ENCODE measurements at places on chromosomes 3 and 15.

GRCh38 chr3:183285828-183286457 is 32.9 kb downstream of the B3GNT5 start:
- DNase-seq = peak; percentile 98
- H3K36me3 ChIP-seq = peaks cover 8% of the 10 kb centered on the region
- peaks cover 40% of the 10 kb centered on the region for H3K4me1 ChIP-seq

DNA sequence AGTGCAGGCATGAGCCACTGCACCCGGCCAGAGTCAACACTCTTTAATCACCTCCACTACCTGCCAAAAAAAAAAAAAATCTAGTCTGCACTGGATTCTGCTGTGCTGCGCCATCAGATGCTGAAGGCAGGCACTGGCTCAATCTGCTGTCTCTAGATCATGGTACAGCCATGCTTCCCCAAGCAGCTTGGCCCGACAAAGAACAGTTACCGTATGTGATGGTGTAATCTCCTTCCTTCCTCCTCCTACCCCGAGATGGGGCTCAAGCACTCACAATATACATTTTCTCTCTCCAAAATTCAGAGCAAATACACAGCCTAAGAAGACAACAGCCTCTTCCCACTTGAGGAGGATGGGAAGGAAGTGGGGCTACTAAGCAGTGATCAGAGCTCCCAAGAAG is 45.1 kb downstream of the DAPK2 start:
- no peak overlapping the region for H3K4me3 ChIP-seq
- H3K27ac ChIP-seq = no peak overlapping the region
- no peaks in the 10 kb centered on the region for H3K36me3 ChIP-seq
- H3K27me3 ChIP-seq = peaks cover 4% of the 10 kb centered on the region
- DNase-seq = no peak

DNA sequence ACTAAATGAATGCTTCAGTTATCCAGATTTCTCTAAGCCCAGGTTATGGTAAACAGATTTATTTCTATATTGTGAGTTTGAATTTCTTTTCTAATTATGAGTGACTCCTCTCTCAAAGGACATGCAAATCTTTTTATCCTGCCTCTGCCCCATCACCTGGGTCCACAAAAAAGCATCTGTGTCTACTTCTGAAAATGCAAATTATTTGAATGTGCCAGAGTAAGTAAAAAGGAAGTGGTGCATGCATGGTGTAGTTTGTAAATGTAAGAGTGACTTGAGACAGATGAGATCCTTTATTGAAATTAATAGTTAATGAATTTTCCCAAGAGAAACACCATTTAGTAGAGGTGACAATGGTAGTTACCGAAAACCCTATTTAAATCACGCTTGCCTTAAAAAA is 26.9 kb downstream of the MCTP2 start:
- H3K4me3 ChIP-seq = no peak overlapping the region
- no peak overlapping the region for H3K27ac ChIP-seq
- no peaks in the 10 kb centered on the region for H3K27me3 ChIP-seq
- H3K4me1 ChIP-seq = peaks cover 43% of the 10 kb centered on the region
- H3K36me3 ChIP-seq = peaks cover 4% of the 10 kb centered on the region

GRCh38 chr15:75200765-75201615 is 692 bp upstream of the C15orf39 start:
- H3K27ac ChIP-seq = peak overlapping the region; percentile 79
- peak; percentile 84 for DNase-seq
- H3K27me3 ChIP-seq = no peaks in the 10 kb centered on the region

- H3K4me1 ChIP-seq = peaks cover 76% of the 10 kb centered on the region
- no peak for DNase-seq
- H3K36me3 ChIP-seq = peaks cover 53% of the 10 kb centered on the region
- H3K27ac ChIP-seq = no peak overlapping the region
- no peaks in the 10 kb centered on the region for H3K27me3 ChIP-seq
Measured at GRCh38 chr15:65885668-65886218, 16.5 kb downstream of the RAB11A start.

DNA sequence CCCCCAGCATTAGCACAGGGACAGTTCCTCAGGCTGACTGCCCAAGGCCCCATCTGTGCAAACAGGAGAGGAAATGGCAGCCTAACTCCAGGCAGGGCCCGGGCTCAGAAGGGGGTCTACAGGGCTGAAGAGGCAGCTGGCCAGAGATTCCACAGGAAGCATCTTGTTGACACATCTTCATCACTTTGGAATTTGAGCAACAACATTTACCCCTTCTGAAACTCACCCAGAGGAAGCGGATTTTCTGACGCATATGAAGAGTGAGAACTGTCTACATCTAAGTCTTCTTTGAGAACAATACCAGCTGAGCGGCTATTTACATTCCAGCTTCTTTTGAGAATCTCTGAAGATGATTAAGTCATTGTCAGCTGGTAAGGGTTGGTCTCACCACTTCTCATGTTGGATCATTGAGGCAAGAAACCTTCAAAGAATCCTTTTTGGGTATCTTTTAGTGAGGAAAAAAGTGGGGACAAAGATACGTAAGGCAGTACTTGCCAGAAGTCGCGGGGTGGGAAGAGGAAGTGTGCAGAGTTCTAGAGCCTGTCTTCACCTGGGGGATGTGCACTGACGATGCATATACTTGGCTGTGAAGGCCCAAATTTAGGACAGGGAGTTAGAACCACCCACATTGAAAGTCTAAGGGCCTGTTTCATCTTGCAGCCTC is 25.4 kb upstream of the SRP14 start:
- H3K4me1 ChIP-seq = peaks cover 24% of the 10 kb centered on the region
- no peak overlapping the region for H3K4me3 ChIP-seq
- no peaks in the 10 kb centered on the region for H3K27me3 ChIP-seq
- peaks cover 5% of the 10 kb centered on the region for H3K36me3 ChIP-seq

- peaks cover 2% of the 10 kb centered on the region for H3K27me3 ChIP-seq
- H3K4me3 ChIP-seq = no peak overlapping the region
- H3K36me3 ChIP-seq = no peaks in the 10 kb centered on the region
- no peak overlapping the region for H3K27ac ChIP-seq
- peaks cover 17% of the 10 kb centered on the region for H3K4me1 ChIP-seq
Measured at GRCh38 chr15:91946581-91947292, 93.2 kb downstream of the SLCO3A1 start.

DNA sequence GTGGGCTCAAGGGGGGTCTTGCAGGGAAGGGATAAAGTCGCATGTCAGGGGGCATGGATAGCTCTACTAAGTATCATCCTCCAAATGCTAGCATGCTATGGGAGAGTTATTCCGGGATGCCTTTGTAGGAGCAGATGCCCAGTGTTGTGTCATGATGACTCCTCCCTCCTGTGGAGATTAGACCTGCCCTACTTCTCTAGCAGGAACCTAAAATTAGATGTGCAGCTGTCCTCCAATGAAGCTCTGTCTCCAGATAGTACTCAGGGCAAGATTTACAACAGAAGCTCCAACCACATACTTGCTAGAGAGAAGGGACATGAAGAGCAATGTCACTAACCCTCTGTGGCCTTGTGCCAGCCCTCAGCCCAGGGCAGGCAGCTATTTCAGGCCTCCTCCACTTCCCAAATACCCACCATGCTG is 82.5 kb downstream of the AGBL1 start:
- no peak overlapping the region for H3K27ac ChIP-seq
- H3K4me1 ChIP-seq = no peaks in the 10 kb centered on the region
- H3K36me3 ChIP-seq = no peaks in the 10 kb centered on the region
- no peak for DNase-seq
- H3K4me3 ChIP-seq = no peak overlapping the region

DNA sequence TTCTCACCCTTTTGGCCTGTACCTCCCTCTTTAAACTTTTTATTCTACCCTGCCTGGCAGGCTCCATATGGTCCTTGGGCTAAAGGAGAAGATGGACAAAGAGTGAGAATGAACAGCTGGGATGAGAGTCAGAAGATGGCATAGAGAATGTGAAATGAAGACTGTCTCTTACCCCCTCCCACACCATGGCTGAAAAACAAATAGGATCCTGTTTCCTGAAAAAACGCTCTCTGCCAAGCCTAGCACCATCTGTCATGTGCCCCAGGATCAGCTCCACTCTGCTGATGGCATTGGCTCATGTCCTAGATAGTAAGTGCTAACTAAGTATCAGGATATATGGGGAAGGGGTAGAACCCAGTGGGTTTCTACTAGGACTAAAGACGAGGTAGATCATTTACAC is 238.6 kb downstream of the MEX3B start:
- H3K36me3 ChIP-seq = no peaks in the 10 kb centered on the region
- H3K27me3 ChIP-seq = no peaks in the 10 kb centered on the region
- H3K4me1 ChIP-seq = no peaks in the 10 kb centered on the region

GRCh38 chr3:115706311-115706829 is 83.1 kb downstream of the GAP43 start:
- peaks cover 13% of the 10 kb centered on the region for H3K27me3 ChIP-seq
- no peaks in the 10 kb centered on the region for H3K4me1 ChIP-seq
- no peak overlapping the region for H3K27ac ChIP-seq
- no peaks in the 10 kb centered on the region for H3K36me3 ChIP-seq
- H3K4me3 ChIP-seq = no peak overlapping the region

GRCh38 chr15:62979252-62979651 is 63.3 kb upstream of the TPM1 start:
- no peak overlapping the region for H3K27ac ChIP-seq
- H3K4me3 ChIP-seq = no peak overlapping the region
- H3K4me1 ChIP-seq = no peaks in the 10 kb centered on the region
- peaks cover 7% of the 10 kb centered on the region for H3K27me3 ChIP-seq
- H3K36me3 ChIP-seq = no peaks in the 10 kb centered on the region

DNA sequence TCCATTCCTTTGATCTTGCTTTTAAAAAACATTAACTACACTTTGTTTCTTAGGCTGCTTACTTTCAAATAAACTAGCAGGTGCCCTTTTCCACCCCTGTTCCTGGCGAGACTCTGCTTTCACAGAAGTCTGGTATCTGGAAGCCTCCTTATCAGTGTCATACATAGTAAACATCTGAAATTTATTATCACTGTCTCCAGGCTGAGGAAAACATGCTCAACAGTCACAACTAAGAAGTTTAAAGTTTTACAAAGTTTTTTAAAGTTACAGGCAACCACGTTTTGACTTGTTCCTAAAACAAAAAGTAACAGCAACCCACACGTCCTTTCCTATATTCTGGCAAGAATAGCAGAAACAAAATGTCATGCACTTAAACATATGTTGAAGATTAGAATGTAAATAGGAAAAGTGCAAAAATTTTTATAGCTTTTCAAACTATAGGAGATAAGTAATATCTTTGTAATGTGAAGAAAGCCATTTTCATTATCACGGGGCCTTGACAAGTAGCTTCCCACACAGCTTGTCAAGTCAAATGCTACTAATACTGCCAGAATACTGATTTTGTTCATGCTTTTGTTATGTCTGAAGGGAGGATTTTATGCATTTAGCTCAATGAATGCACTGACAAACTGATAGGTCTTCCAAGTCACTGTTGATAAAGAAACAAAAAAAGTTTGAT is 275.2 kb upstream of the KCNMB2 start:
- no peak for DNase-seq
- no peak overlapping the region for H3K4me3 ChIP-seq
- no peaks in the 10 kb centered on the region for H3K27me3 ChIP-seq
- no peaks in the 10 kb centered on the region for H3K36me3 ChIP-seq
- no peaks in the 10 kb centered on the region for H3K4me1 ChIP-seq
- H3K27ac ChIP-seq = no peak overlapping the region

DNA sequence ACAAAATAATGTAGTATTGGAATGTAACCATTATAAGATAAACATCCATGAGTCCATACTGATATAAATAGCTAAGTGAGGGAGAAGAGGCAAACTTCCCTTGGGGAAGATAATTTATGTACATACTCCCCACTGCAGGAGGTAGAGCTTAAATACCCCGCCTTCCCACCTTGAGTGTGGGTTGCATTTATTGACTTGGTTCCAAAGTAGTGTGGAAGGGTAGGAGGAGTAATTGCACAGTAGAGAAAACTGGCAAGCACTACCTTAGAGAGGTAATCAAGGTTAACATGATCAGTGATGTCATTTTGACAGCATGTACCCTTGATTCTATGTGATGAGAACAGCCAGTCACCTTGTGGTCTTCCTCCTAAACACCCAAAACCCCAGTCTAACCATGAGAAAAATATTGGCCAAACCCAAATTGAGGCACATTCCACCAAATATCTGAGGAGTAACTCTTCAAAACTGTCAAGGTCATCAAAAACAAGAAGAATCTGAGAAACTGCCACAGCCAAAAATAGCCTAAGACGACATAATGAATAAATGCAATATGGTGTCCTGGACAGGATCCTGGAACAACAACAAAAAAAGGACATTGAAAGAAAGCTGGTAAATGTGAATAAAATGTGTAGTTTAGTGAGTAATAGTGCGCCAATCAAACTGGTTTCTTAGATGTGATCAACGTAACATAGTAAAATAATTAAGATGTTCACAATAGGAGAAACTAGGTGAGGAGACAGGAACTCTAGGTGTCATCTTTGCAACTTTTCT is 774 bp upstream of the CNOT10 start:
- peak overlapping the region; percentile 95 for H3K4me3 ChIP-seq
- peak overlapping the region; percentile 89 for H3K27ac ChIP-seq
- peaks cover 22% of the 10 kb centered on the region for H3K4me1 ChIP-seq
- DNase-seq = no peak

DNA sequence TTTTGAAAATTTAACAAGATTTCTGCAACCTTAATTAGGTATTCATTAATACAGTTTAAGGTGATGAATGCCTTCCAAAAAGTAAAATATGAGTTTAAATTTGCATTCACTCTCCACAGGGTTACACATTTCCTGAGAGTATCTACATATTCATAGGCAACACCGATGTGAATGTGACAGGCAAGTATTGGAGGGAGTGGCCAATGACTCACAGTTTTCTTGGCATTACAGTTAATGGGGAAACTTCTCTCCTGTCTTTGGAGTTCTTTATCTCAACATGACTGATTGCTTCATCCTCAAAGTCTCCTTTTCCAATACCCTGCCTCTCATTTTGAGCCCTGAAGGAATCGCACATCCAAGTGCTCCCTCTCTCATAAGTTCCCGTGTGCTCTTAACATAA is 181.9 kb upstream of the CHL1 start:
- peaks cover 11% of the 10 kb centered on the region for H3K27me3 ChIP-seq
- H3K36me3 ChIP-seq = peaks cover 4% of the 10 kb centered on the region
- no peak overlapping the region for H3K4me3 ChIP-seq
- H3K4me1 ChIP-seq = no peaks in the 10 kb centered on the region
- DNase-seq = no peak

DNA sequence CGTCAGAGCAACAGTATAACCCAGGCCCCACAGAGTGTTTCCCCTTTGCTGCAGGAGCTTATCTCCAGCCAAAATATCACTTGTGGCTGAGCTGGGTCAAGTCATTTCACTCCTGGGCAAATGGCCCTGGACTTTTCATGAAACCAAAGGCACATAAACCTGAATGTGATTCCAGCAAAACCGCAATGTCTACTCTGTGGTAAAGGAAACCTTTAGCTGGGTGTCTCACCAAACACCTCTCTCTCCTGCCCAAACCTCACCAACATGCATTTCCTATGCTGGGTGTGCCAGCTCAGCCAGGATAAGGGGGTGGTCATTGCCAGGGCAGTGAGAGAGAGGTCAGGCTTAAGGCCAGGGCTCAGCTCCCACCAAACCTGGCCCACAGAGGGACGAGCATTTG is 67.4 kb downstream of the GTPBP8 start:
- H3K4me1 ChIP-seq = peaks cover 4% of the 10 kb centered on the region
- H3K36me3 ChIP-seq = peaks cover 16% of the 10 kb centered on the region
- H3K27ac ChIP-seq = no peak overlapping the region
- no peak for DNase-seq
- H3K27me3 ChIP-seq = no peaks in the 10 kb centered on the region

DNA sequence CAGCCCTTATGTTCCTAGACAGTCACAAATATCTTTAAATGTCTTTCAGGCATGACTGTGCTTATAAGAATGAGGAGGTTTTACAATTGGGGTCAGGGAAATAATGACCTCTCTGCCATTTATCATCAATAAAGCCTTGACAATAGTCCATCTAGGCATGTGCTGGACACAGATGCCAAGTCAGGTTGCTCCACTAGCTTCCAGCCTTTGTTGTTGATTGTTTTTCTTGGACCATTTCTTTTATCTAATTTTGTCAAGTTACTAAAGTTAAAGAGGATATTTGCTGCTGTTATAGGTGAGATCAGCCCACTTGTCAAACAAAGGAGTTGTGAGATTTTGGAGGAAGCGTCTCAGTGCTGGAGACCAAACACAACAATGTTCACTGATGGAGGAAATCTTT is 628.0 kb downstream of the ROBO2 start:
- DNase-seq = no peak
- no peak overlapping the region for H3K27ac ChIP-seq
- H3K4me3 ChIP-seq = no peak overlapping the region
- no peaks in the 10 kb centered on the region for H3K36me3 ChIP-seq
